D721Med (cell line): ENCODE measurements at places on chromosomes 12 and 14.

GRCh38 chr12:5309654-5310053 lies 122.3 kb upstream of the NTF3 start:
- DNase-seq: no peak

DNA sequence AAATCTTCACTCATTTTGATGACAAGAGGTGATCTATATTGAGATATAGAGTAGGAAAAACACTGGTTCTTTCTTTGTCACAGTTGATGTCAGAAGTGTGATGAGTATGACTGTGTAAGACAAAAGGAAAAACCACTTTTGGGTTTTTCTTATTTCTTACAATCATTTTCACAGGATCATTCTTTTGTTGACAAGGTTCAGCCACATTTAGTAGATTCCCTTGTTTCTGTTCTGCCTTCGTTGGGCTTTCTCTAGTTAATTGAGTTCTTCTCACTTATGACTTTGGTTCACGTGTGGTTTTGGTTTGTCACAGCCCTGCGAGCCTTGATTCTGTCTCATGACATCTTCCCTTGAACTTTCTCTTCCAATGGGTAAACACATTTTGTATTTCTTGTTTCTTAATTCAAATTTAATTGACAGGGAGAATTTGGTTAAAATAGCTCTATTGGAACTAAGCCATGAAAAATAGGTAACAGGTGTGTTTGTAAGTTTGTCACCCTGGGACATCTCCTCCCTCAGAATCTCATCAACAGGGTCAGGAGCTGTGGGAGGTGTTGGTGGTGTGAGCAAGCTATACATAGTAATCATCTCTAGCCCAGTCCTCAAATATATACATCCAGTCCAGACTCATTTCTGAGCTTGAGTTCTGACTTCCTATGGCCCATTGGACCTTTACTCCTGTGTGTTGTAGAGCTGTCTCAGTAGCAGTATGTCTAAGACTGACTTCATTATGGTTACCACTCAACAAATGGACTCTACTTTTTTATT lies 255.3 kb downstream of the BMP4 start:
- no peak for DNase-seq

GRCh38 chr12:61796846-61797245 lies 463.4 kb upstream of the USP15 start:
- no peak for DNase-seq

- no peak for DNase-seq
Measured at GRCh38 chr12:88328090-88328489, 186.0 kb downstream of the TMTC3 start.

DNA sequence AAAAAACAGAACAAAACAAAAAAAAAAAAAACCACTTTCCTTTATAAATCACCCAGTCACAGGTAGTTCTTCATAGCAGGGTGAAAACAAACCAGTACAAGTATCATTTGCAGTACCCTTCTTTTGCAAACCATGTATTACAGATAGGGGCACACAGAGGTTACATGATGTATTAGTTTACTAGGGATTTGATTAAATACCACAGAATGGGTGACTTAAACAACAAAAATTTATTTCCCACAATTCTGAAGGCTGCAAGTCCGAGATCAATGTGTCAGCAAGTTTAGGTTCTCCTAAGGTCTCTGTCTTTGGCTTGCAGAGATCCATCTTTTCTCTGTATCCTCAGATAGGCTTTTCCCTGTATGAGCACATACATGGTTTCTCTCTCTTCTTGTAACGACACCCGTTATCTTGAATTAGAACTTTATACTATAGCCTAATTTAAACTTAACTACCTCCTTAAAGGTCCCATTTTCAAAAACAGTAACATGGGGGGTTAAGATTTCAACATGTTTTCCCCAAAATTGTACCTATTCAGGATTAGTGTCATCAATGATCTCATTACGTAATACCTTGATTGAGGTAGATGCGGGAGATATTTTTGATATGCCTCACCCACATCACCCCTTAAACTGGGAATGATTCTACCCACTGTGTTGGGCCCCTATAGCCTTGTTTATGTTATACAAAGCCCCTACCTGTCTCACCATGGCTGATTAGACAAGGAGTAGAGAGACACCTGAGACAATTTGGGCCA lies 3.5 kb upstream of the CEP128 start:
- no peak for DNase-seq

DNA sequence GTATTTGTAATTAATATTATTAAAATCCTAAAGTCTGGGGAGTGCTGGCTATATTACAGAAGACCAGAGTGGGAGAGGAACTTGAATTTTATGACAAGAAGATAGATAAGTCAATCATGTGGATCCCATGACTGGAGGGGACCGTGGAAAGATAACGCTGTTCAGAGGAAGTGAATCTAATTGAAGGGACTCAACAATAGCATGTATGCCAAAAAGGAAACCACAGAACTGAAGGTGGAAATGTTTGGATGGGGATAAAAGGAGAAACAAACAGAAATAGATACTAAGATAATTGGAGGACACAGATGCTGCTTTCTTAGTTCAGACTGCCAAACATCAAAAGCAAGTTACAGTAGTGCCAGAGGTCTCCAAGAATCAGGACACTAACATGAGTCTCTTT lies 21.1 kb downstream of the OR6J1 start:
- DNase-seq: no peak

DNA sequence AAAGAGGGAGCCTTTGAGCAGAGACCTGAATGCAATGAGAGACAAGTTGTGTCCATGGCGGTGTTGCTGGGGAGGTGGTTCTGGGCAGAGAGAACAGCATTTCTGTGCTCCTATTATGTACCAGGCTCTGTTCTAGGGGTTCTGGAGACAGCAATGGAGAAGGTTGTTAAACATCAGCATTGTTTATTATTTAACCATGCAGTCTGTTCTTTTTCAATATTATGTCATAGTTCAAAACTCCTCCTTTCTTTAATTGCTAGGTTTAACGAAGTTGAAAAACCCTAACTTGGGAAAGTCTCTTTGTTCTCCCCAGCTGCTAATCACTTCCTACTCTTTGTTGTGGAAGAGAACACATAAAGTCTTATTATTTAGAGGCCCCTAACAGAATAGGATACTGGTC lies 279.3 kb downstream of the RAD51B start:
- no peak for DNase-seq

- DNase-seq: no peak
Measured at GRCh38 chr14:100664231-100664630, 62.5 kb upstream of the DLK1 start.

GRCh38 chr12:81206429-81206828 lies 128.6 kb downstream of the ACSS3 start:
- no peak for DNase-seq

DNA sequence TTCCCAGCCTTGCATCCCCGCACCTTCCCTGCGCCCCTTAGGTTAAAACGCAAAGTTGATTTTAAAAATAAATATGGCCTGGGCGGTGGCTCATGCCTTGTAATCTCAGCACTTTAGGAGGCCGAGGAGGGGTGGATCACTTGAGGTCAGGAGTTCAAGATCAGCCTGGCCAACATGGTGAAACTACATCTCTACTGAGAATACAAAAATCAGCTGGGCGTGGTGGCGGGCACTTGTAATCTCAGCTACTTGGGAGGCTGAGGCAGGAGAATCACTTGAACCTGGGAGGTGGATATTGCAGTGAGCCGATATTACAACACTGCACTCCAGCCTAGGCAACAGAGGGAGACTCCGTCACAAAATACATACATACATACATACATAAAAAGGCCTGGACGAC lies 96.0 kb downstream of the GCH1 start:
- no peak for DNase-seq

GRCh38 chr12:53667080-53667479 lies 8.8 kb downstream of the ATP5MC2 start:
- DNase-seq: no peak

DNA sequence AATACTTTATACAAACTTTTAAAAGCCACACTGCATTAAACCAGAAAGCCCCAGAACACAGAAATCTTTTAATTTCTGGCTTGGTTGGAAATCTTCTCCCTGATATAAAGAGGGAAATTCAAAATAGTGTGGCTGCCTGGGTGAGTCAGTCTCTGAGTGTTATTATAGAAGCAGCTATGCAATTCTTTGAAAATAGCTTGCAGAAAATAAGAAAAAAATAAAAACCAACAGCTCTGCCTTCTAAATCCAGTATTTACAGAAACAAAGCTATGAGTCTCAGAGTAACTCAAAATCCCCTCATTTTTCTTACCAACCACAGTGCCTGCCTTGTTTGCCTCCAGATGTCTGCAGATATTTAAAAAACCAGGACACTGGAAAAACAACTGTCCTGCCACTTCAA lies 68.6 kb upstream of the FERMT2 start:
- DNase-seq: no peak

- no peak for DNase-seq
Measured at GRCh38 chr12:41983856-41984255, 160.8 kb downstream of the GXYLT1 start.

- no peak for DNase-seq
Measured at GRCh38 chr12:75487308-75487707, 6.8 kb downstream of the GLIPR1 start.

DNA sequence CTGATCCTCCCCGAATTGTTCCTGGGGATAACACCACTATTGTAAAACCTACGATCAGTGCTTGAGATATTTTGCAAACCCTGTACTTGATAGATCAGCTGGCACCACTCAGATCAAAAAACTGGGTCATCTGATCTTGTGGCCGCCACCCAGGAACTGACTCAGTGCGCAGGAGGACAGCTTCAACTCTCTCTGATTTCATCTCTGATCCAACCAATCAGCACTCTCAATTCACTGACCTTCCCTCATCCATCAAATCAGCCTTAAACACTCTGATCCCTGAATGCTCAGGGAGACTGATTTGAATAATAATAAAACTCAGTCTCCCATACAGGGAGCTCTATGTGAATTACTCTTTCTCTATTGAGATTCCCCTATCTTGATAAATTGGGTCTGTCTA lies 4.2 kb upstream of the XPOT start:
- no peak for DNase-seq

- DNase-seq: no peak
Measured at GRCh38 chr12:111799758-111800157, 33.0 kb downstream of the ALDH2 start.

- no peak for DNase-seq
Measured at GRCh38 chr12:96265400-96265799, 71.2 kb downstream of the ELK3 start.

DNA sequence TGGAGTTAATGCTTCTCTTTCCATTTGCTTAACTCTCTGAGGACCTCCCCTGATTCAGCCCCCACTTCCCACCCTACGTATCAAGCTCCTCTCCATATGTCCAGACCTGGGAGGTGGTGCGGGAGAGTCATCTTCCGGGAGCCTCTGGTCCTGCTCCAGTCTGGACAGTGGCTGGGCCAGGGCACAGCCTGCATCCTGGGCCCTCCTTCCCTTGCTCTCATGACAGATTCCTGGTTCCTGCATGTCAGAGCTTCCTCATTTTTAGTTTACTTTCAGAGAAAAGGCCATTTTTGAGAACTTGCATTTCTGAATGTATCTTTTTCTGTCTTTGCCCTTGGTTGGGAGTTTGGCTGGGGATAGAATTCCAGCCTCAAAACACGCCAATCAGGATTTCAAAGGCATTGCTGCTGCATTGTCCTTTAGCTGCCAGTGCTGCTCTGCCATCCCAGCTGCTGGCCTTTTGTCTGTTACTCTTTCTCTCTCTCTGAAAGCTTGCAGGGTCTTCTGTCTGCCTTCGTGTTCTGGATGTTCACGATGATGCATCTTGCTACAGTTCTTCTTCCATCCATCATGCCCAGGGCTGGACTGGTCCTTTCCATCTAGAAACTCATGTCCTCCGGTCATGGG lies 54.7 kb downstream of the SLC6A12 start:
- DNase-seq: no peak
